Testis (tissue), 5 donors: ENCODE measurements at places on chromosomes 2 and 18. TPM values are rescaled to one million over a fixed set of nuclear protein-coding genes. Genes with fewer than 3 reads are reported as not detected.

The FAP gene
- 2.6 TPM for total RNA-seq

The SKA1 gene
- total RNA-seq, result 5.5 TPM

The SLC4A5 gene
- total RNA-seq, result 113 TPM

The NDC80 gene
- total RNA-seq, result 15.4 TPM

DNA sequence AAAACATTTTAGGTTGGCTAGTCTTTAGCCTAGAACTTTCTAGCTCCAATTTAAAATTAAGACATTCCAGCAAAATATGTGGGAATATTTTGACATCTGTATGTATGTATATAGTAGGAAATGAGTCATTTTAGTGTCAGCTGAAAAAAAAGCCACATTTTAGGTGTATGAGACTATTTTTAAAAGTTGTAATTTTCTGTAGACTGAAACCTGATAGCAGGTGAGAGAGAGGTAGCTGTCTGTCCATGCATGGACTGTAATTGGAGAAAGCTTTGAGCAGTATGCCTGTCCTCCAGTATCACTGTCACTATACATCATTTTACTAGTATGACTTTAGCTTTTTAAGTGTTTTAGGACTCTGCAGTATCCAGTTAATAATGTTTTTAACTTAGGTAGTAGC lies 26.1 kb upstream of the PPP1R1C start:
- no peak overlapping the region for H3K4me3 ChIP-seq
- no peak overlapping the region for H3K27ac ChIP-seq
- H3K27me3 ChIP-seq, result no peaks in the 10 kb centered on the region
- DNase-seq, result no peak
- H3K36me3 ChIP-seq, result no peaks in the 10 kb centered on the region

DNA sequence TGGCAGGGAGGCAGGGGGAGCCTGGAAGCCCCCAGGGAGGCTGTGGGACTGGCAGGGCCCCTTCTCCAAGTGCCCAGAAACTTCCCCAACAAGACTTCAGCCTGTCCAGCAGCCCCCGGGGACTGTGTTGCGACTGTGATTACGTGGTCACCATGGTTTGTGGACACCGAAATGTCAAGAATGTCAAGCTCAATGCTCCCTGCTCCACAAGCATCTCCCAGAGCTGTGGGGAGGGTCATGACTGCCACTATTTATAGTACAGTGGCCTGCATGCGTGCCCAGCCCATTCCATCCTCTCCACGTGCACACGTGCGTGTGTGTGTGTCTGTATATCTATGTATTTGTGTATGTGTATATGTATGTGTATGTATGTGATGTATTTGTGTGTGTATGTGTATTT lies 93.8 kb upstream of the MBOAT2 start:
- no peaks in the 10 kb centered on the region for H3K36me3 ChIP-seq
- H3K4me3 ChIP-seq, result no peak overlapping the region
- no peaks in the 10 kb centered on the region for H3K27me3 ChIP-seq
- H3K27ac ChIP-seq, result no peak overlapping the region
- no peak for DNase-seq

GRCh38 chr2:10141736-10142639 lies 19.4 kb downstream of the RRM2 start:
- H3K27me3 ChIP-seq, result no peaks in the 10 kb centered on the region
- H3K36me3 ChIP-seq, result no peaks in the 10 kb centered on the region
- H3K4me1 ChIP-seq, result peaks cover 3% of the 10 kb centered on the region
- no peak overlapping the region for H3K4me3 ChIP-seq

- no peaks in the 10 kb centered on the region for H3K4me1 ChIP-seq
- H3K27me3 ChIP-seq, result no peaks in the 10 kb centered on the region
- H3K4me3 ChIP-seq, result no peak overlapping the region
Observed at GRCh38 chr2:29782549-29783458, 138.6 kb downstream of the ALK start.

DNA sequence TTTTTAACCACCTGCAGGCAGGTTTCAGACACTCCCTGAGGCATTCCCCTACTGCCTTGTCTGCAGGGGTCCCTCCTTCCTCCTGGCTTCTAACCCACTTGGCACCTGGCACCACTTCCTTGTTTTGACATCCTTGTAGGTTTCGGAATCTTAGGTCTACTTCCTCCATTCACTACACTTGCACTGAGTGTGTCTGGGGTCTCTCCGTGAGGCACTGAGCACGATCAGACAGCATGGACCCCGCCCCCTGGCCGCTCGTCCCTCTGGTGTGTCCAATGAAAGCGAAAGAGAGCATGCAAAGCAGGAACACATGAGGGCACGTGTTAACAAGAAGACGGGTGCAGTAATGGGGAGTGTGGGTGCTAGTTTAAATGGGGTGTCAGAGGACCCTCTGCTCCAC lies 63.8 kb downstream of the HAUS1 start:
- no peak for DNase-seq
- no peaks in the 10 kb centered on the region for H3K36me3 ChIP-seq
- H3K27ac ChIP-seq, result no peak overlapping the region
- no peaks in the 10 kb centered on the region for H3K4me1 ChIP-seq
- no peak overlapping the region for H3K4me3 ChIP-seq

- no peaks in the 10 kb centered on the region for H3K36me3 ChIP-seq
- no peak for DNase-seq
- H3K4me3 ChIP-seq, result no peak overlapping the region
- no peak overlapping the region for H3K27ac ChIP-seq
- no peaks in the 10 kb centered on the region for H3K27me3 ChIP-seq
Observed at GRCh38 chr2:73034661-73035375, 36.7 kb downstream of the SFXN5 start.
